Right ventricle myocardium superior (tissue), 1 donor: ENCODE measurements at places on chromosomes 3 and 15. TPM values are rescaled to one million over a fixed set of nuclear protein-coding genes. Genes with fewer than 3 reads are reported as not detected.
A peak's percentile ranks its signal among the peaks of the same experiment; 100 is the strongest.

DNA sequence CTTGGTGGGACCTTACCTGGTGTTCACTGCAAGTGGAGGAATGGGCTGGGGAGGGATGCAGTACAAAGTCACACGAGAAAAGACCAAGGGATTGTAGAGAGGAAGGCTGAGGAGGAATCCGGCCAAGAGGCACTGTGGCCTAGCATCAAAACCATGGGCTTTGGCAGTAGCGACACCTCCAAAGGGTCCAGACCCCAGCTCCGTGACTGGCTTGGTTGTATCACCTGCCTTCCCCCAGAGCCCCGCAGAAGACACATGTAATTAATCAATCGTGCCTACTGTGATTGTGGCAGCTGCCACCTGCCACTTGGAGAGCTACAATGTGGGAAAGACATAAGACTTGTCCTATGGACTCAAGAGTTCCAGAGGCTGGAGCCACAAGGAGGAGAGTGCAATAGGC lies 54.7 kb downstream of the ST8SIA2 start:
- DNase-seq = no peak

DNA sequence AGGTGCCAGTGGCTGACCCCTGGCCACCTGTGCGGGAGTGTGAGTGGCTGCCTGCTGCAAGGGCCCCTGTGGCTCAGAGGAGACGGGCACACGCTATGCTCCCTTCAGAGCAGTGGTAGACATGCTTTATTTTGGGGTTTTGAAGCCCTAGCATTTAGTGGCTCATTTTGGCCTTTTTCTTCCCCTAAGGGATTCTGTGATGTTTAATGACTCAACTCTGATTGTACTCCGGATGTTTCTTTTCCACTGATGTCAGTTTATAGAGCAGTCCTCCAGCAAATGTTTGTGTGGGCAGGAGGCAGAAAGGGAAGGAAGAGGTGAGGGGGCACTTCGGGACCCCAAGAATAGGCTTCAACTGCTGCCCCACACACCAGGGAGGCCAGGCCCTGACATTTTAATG lies 288.9 kb upstream of the C2CD4B start:
- DNase-seq = no peak

DNA sequence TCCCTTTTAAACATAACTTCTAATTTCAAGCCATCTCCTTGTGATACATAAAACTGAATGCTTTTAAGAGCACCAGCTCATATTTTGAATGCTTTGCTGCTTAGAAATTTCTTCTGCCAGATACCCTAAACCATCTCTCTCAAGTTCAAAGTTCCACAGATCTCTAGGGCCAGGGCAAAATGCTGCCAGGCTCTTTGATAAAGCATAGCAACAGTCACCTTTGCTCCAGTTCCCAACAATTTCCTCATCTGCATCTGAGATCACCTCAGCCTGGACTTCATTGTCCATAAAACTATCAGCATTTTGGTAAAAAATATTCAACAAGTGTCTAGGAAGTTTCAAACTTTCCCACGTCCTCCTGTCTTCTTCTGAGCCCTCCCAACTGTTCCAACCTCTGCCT lies 17.5 kb downstream of the OSTN start:
- no peak for DNase-seq

- DNase-seq = no peak
Observed at GRCh38 chr3:67294341-67294740, 296.2 kb downstream of the KBTBD8 start.

- no peak for DNase-seq
Observed at GRCh38 chr15:32857732-32858131, 139.9 kb downstream of the GREM1 start.

- no peak for DNase-seq
Observed at GRCh38 chr3:28564211-28564610, 215.6 kb upstream of the AZI2 start.

DNA sequence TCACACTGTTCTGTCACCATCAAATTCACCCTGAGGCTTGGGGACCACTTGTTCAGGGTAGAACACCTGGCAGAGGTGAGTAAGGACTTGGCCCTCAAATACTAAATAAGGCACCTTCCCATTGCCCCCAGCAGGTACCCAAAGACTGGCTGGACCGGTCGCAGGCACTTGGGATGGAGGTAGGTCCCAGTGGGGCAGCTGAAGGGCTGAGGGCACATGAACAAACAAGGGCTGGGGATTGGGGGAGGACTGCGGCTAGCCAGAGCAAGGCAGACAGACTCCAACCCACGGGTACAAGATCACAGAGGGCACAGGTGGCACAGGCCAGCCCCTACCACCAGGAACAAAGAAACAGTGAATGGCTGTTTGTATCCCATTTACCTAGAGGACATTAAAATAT lies 1.9 kb downstream of the MRPS25 start:
- DNase-seq = no peak

- no peak for DNase-seq
Observed at GRCh38 chr3:99910752-99911290, 93.2 kb downstream of the CMSS1 start.

- DNase-seq = no peak
Observed at GRCh38 chr3:186536883-186537844, 7.0 kb downstream of the CRYGS start.

DNA sequence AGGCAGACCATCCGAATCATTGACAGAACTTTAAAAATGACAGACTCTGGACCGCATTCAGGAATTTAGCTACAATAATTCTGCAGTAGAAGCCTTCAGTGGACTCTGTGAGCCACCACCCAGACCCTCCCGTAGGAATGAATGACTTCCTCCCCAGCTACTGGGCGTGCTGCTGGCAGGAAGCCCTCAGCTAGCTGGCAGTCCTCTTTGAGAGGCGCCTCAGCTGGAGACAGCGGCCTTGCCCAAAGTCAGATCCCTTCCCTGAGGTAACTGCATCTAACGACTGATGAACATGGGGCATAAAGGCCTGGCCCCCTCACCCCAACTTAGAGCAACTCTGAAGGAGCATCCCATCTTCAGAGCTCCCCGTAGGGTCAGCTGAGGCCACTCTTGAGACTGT lies 25.8 kb downstream of the CRABP1 start:
- peak; percentile 61 for DNase-seq

DNA sequence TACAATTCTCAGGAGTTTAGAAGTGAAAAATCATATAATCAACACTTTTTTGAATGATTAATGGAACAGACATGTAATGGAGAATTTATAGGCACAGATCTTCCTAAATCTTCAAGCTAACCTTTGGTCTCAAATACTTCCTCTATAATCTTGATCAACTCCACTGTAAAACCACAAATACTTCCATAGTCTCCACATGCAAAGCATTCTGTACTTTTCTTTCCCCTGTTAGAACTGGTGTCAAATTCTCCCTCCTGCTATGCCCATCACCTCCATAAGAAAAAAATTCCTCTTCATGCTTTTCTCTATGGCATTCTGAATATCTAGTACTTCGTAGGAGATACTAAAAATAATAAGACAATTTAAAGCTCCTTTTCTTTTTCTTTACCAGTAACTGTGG lies 214.3 kb downstream of the ADAMTS9 start:
- DNase-seq = no peak

- DNase-seq = peak; percentile 42
Observed at GRCh38 chr3:12138044-12138443, 20.7 kb downstream of the TIMP4 start.

DNA sequence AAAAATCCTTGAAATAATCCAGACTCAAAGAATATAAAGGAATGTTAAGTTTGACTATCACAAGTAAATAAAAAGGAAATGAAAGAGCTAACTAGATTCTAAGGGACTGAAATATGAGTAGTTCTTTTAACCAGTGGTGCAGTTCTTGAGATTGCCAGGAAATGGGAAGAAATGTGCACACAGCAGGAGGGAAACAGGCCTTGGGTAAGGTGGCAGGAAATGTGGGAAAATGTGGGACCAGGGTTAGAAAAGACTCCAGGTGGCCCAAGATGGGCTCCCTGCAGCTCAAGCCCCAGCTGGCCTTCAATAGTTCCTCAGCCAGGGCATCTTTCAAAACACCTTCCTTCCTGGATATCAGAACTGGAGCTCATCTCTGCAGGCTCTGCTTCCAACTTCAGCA lies 181.3 kb downstream of the ISL2 start:
- no peak for DNase-seq

DNA sequence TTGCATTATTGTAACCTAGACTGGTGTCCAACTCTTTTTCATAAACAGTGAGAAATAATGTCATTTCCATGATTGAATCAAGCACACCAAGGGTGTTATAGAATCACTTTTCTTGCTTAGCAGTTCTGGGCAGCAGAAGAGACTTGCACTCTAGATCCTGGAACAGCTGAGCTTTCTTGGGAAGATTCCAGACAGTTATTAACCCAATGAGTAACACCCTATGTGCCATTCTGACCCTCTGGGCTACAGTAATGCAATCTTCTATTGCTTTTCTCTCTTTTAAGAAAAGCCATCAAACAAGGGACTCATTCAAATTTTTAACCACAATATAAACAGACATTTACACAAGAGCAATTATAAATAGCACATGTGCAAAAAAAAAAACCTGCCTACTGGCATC lies 39.3 kb upstream of the USP3 start:
- no peak for DNase-seq

- DNase-seq = no peak
Observed at GRCh38 chr15:65806397-65806796, 14.3 kb upstream of the DENND4A start.

DNA sequence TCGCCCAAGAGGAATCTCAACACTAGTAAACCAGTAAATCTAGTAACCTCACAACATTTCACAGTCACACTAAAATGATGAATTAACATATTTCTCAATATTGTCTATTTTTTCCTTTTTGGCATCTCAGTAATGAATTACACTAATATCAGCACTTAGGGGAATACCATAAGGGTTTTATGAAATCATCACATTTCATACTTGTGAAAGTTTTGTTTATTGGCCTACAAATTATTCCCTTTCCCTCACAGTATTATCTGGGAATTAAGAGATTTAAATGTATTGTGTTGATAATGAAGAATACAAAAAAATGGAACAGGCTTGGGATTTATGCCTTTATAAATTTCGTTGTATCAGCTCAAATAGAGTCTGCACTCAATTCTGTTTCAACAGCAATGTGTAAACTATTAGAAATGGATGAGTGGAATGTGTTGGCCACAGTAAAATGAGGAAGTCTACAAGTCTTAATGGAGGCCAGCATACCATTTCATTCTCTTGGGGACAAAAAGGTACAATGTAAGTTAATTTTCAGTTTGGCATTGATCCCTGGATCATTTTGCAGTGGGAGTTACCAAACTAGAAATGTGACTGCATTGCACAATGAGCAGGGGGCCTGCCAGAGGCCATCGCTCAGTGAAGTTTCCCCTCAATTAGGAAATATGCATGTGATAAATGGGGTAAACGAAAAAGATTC lies 195.4 kb downstream of the FMN1 start:
- peak; percentile 77 for DNase-seq

GRCh38 chr15:67825881-67826716 lies 790 bp downstream of the SKOR1 start:
- no peak for DNase-seq

The HYKK gene
- 4.9 TPM for total RNA-seq

The HRG gene
- not detected for total RNA-seq

The KBTBD12 gene
- 29.4 TPM for total RNA-seq

The ZNF280D gene
- total RNA-seq = 21.1 TPM
